ENCODE measurements at places on chromosomes 16 and 17.

GRCh38 chr16:262121-262745 is 13.5 kb downstream of the RGS11 start:
- DNase-seq = no peak

DNA sequence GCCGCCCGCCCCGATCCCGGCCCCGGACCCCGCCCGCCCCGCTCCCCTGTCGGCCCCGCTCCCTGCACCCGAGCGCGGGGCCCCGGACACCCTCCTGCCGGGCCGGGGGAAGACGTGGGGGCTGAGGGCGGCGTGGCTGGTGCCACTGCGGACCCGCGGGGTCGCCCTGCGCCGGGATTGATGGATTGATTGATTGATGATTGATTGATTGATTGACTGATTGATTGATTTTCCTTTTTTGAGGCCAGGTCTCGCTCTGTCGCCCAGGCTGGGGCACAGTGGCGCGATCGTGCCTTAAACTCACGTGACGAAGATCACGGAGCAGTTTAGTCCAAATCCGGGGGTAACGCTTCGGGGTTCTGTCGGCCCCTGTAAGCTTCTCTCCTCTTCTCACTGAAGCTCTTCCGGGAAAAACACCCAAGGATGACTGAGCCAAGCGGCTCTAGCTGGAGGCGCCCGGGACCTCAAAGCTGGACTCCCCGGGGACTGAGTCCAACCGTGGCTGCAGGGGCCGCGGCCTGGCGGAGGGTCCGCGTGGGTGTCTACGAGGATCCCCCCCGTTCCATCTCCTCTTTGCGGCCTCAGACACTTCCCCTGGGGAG is 40.2 kb upstream of the BHLHA9 start:
- DNase-seq = no peak

DNA sequence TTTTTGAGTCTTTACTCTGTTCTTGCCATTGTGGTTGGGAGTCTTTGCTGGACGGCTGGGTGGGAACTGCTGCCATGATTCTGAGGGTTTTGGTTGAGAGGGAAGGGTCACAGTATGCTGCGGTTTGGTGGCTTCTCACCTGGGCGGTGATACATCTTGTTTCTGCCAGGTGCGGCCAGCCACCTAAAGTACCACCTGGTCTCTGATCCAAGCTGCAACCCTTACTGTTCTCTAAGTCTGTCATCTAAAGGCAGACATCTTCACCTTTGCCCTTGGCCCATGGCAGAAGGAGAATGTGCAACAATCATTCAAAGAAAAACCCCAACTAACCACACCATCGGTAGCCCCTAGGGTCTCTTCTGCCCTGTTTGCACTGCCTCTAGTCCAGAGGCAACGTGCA is 19.6 kb upstream of the MPO start:
- no peak for DNase-seq

- no peak for DNase-seq
Measured at GRCh38 chr16:62190426-62190825, 154.2 kb upstream of the CDH8 start.

GRCh38 chr16:90077757-90078578 is 837 bp upstream of the PRDM7 start:
- DNase-seq = no peak

DNA sequence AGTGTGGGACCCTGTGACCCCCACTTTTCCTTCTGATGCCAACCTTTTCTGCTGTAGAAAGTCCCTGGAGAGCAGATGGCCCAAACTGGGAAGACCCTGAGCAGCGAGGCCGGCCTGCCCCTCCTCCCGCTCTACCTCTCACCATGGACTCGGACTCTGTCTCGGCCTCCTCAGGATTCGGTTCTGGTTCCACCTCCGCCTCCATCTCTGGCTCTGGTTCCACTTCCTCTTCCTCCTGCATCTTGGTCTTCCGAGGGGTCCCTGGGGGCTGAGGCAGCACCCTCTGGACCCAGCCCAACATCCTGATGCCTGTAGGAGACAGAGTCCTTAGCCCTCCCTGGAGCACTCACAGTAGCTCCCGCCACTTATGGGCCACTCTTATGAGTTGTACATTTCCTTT is 3.9 kb downstream of the CNGB1 start:
- DNase-seq = no peak

DNA sequence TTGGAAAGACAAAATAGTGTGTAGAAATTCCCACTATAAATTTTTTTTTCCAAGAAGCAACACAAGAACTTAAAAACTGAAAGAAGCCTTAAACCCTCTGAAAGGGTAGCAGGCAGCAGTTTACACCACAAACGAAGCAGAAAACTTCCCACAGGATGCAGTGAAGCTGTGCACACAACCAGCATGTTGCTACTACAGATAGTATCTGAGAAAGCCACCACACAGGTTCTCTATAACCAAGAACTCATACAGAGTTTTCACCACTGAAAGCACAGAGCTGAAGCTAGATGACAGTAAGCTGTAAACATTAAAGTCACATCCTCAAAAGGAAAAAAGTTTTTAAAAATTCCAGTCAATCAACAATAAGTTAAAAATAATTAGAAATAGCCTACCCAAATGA is 333.6 kb upstream of the MON1B start:
- DNase-seq = no peak

DNA sequence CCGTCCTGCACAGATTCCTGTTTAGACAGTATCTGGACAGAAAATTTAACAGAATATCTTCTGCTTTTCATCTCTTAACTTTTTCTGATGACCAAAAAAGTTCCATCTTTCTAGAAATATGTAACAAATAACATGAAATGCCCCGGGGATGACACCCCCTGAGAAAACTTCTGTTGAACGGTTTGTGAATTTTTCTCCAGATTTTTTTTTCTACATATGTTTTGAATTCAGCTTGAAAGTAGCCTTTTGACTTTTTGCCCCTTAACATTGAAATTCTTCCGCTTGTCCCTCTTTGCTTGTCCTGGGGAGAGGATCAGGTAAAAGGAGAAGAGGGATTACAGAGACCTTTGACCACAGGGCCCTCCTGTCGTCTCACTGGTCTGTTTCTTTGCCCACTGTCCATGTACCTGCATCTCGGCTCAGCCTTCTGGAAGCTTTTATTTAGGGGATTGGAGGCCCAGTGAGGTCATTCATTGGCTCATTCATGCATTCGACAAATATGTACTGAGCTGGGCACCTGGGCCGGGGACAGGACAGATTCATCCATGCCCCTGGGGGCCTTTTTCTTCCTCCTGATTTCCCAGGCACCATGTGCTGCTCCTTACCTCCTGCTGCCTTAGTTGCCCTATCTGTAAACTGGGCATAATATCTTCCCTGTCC is 19.6 kb upstream of the CPNE2 start:
- DNase-seq = no peak

- no peak for DNase-seq
Measured at GRCh38 chr17:82940226-82941020, 100.6 kb upstream of the ZNF750 start.

GRCh38 chr16:86363057-86363490 is 147.3 kb upstream of the FOXF1 start:
- DNase-seq = no peak

DNA sequence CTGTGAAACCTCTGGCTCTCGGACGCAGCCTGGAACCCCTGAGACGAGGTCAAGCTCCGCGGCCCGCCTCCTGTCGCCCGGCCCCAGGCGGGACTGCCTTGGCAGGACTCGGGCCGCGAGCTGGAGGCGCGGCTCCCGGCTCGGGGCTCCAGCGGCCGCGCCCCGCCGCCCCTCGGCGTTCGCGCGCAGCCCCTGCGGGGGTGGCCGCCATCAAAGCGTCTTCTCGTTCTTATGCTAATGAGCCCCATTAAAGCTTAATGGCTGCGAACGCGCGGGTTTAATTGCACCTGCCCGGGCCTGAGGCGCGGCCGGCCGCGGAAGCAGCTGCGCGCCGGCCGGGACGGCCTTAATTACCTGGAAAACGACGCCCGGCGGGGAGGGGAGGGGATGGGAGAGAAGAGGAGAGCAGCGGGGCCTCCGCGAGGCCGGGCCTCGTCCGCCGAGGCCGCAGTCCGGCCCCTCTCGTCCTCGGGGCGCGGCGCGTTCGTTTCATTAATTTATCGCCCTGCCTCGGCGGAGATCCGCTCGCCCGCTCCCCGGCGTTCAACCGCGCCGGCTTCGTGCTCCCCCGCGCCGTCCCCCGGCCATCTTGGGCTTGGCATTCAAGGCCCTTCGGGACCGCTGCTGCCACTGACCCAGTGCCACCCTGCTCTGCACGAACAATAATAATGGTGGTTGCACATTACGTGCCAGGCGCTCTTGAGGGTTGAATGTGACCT is 19.2 kb downstream of the RAI1 start:
- no peak for DNase-seq

- no peak for DNase-seq
Measured at GRCh38 chr16:53913099-53913870, 209.3 kb downstream of the FTO start.

DNA sequence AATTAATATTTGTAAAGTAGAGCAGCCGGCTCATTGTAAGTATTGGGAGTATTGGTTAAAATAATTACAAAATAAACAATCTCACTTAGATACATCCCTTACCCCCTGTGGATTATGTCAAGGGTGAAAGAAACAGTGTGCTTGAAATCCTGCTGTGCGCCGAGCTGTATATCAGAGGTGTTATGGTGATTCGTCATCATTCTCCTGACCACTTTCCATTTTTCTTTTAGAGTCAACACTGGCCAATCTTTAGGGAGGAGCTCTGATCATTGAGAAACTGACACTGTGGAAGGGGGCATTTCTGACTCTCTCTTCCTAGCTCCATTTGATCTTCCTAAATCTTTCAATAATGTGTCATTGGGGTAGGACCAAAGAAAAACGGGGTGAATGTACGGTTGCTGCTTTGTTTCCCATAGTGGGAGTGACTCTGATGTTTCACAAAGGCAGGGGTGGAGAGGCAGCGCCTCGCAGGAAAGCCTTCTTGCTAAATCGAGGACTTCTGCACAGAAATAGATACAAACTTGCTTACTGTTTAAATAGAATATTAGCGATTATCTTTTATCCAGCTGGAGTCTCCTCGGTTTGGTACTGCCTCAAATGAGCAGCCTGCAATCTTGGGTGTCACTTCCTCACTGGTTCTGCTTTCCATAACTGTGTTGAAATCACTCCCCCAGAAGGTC is 123.4 kb downstream of the PRKCB start:
- DNase-seq = no peak

GRCh38 chr16:24117680-24118079 is 138.5 kb upstream of the CACNG3 start:
- no peak for DNase-seq

DNA sequence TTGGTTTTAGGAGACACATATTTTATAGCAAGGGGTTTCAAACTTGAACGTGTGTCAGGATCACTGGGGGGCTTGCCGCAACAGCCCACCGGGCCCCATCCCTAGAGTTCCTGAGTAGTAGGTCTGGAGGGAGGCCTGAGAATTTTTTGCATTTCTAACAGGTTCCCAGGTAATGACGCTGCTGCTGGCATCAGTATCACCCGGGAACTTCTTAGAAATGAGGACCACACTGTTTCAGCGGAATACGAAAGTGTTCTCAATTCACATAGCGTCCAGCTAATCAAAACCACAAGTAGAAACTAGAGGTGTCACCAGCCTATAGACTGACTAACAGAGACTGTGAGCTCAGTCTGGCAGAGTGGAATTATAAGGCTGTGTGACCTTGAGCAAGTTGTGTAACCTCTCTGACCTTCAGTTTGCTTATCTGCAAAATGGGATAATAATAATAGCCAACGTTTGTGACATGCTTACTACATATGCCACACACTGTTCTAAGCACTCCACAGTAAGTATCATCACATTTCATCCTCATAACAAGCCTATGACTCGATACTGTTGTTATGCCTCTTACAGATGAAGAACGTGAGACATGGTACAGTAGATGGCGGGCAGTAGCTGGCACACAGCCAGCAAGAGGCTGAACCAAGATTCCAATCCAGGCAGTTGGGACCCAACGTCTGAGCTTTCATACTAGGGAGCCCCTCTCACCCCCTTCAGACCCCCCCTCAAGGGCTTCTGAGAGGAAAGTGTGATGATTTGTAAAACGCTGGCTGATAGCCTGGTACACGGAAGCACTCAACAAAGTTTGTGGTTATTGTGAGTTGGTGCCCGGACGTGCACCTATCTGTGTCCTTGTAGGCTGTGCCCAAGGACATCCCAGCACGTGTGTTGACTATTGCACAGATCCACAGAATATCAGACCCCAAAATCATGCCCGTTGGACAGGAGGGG is 4.6 kb upstream of the ICAM2 start:
- DNase-seq = no peak

GRCh38 chr17:3777366-3778120 is 23.4 kb downstream of the ITGAE start:
- DNase-seq = no peak

DNA sequence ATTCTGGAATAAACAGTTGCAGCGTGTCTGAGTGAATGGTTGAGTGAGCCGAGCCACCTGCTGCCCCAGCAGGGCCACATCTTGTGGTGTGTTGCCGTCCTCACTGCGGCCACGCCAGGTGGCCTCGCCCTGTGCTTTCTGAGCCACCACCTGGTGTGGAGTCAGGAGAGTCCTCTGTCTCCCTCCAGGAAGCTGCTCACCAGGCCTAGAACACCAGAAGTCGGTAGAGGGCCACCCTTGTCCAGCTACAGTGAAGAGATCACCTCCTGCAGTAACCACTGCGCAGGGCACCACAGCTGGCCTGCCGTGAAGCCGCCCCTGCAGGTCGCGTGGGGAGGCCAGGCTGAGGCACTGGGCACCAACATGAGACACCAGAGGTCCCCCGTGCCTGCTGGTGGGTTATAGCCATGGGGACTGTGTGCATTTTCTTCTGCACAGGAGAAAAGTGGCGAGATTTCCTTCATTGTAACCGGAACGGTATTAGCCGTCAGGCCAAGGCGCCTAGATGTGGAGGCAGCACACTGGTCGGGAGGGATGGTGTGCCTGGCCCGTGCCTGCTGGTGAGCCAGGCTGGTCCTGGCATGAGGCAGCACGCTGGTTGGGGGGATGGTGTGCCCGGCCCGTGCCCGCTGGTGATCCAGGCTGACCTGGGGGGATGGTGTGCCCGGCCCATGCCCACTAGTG is 28.9 kb upstream of the FOXK2 start:
- DNase-seq = no peak

DNA sequence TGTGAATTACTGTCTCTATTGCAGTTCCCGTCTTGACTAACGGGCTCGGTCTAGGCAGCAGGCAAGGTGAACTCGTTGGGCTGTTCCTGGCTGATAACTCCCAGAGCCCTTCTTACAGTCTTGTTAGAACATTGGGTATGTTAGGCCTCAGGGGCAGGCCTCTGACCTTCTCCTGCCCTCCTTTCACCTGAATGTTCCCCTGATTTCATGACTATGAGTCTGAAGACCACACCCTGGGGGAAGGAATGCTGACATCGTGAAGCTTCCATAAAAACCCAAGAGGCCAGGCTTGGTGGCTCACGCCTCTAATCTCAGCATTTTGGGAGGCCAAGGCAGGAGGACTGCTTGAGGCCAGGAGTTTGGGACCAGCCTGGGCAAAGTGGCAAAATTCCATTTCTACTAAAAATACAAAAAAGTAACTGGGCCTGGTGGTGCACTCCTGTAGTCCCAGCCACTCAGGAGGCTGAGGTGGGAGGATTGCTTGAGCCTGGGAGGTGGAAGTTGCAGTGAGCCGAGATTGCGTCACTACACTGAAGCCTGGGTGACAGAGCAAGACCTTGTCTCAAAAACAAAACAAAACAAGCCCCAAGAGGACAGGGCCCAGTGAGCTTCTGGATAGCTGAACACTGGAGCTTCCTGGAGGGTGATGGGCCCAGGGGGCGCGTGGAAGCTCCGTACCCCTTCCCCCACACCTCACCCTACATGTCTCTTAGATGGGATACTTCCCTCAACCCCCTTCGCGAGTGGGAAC is 47.8 kb upstream of the FBXO47 start:
- DNase-seq = no peak

GRCh38 chr16:9843424-9844018 is 338.7 kb downstream of the GRIN2A start:
- DNase-seq = no peak
